ENCODE measurements at places on chromosomes 1 and 21.

DNA sequence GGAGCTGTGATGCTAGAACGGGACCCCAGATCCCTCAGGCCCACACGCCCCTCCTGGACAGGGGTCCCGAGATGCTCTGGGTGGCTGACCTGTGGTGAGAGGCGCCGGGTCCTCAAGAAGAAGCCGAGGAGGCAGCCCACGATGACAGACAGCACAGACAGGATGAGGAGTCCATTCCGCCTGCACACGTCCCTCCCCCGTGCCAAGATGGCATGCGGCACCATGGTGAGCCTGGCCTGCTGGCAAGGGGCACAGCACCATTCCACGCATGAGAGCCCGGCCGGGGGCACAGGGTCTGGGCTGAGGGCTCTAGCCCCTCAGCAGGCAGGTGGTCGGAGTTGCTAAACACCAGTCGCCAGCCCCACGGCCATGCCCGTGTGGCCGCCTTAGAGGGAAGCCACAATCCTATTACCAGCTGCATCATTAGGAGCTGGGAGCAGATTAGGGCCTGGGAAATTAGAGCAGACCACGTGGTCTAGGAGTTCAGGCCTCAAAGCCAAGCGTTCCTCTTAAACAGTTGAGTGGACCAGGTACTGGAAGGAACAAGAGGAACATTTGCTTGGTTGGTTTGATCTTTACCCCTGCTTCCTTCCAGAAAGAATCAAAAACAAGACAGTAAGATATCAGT, at the start of gene SLC1A7:
SLC1A7 (minus strand) TSS at position 413 of the 628 bp plus-strand sequence; CDS start at position 224, 189 bp downstream.
- DNase-seq = no peak

GRCh38 chr21:41432562-41433460, 6.8 kb downstream of the MX1 start:
- no peak for DNase-seq

DNA sequence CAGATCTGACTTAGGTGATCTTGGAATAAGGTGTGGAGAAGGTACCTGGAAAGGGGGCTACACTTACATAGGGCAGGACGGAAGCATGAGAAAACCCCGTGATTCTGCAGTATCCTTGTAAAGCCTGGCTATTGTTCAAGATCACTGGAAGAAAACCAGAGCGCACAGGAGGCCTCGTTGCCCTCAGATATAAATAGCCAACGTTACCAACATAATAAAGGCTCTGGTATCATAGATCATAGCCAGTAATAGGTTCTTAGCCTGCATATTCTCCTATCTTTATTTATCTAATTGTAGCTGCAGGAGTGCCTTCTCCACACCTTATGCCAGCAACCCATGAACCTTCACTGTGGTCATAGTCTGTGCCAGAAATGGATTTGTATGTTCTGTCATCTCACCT, 35.9 kb upstream of the MPZL1 start:
- no peak for DNase-seq

DNA sequence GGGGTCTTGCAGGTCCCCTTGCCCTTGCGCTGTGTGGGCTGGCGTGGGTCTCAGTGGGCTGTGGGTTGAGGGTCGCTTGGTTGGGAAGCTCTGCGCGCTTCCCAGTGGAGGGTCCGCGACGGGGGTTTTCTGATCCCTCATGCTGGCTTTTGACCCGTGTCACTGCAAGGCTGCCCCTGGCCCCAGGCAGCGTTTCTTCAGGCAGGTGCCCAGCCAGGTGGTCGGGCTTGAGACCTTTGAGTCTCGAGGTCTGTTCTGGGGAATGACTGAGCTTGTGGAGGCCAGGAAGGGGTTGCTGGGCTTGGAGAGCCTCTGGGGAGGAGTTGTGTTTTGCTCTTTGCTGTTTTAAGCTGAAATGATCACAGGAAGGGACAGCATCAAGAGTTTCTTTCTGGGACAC, 5.3 kb downstream of the SKI start:
- DNase-seq = no peak

GRCh38 chr1:233514946-233515391, 98.9 kb upstream of the KCNK1 start:
- DNase-seq = no peak

DNA sequence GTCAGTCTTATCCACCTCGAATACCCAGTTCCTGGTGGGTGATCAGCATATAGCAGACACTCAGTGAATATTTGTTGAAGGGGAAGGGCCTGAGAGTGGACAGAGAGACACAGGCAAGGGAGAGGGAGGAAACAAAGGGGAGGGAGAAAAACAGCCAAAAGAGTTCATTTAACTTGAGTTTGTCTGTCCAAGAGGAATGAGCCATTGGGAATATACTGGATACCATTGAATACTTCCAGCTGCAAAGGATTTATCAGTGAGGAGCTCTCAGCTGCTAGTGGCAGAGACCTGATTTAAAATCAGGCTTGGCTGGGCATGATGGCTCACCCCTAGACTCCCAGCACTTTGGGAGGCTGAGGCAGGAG, 11.5 kb upstream of the BGLAP start:
- DNase-seq = no peak

- no peak for DNase-seq
Measured at GRCh38 chr21:44596068-44596725, 3.9 kb upstream of the KRTAP10-6 start.

DNA sequence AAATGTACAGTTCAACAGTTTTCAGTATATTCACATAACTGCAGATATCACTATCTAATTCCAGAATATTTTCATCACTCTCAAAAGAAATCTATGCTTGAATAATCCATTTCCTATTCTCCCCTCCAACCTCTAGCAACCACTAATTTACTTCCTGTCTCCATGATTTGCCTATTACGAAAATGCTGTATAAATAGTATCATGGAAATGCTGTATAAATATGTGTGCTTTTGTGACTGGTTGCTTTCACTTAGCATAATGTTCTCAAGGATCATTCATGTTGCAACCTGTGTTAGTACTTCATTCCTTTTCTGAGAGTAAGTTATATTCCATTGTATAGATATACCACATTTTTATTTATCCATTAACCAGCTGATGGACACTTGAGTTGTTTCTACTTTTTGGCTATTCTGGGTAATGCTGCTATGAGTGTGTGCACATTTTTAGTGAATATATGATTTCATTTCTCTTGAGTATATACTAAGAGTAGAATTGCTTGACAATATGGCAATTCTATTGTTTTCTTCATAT, 115.6 kb downstream of the TNFSF18 start:
- no peak for DNase-seq

DNA sequence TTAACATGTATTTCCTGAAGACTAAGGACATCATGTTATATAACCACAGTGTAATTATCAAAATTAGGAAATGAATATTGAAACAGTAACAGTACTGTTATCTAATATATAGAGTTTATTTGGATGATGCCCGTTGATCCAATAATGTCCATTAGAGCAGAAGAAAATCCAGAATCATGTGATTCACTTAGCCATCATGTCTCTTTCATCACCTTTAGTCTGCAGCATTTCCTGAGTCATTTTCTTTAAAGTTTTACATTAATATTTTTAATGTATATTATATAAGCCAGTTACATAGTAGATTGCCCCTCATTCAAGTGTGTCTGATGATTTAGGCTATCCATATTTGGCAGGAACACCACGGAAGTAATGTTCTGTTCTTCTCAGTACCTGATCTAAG, 28.9 kb downstream of the MPZL1 start:
- DNase-seq = no peak

DNA sequence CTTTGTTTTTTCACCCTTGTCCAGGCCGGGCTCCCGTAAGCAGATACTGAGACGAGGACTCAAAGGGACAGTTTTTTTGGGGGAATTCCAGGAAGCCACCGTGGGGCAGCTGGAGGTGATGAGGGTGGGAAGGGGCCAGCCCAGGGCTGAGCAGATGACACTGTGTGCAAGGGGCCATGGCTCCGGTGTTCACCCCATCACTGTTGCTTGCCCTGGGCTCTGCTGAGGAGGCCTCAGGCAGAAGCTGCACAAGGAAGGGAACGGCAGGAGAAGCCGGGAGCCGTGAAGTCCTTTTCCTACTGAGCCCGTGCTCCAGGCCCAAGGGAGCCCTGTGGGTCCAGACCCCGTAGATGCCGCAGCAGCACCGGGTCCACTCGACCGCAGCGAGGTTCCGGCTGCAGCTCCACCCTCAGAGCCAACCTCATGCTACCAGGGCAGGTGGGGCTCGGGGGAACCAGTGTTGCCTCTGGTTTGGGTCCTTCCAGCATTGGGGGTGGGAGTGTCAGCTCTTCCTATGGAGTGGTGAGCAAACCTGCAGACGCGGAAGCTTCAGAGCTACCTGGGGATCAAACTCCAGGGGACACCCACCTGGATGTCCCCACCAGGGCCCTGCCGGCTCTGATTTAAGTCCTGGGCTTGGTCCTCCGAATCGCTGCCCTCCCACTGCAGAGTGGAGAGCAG, 4.3 kb upstream of the CALML6 start:
- DNase-seq = no peak

GRCh38 chr1:184563308-184563707, 176.5 kb downstream of the C1orf21 start:
- DNase-seq = no peak

- no peak for DNase-seq
Measured at GRCh38 chr1:13901039-13901438, 201.1 kb downstream of the PRDM2 start.

DNA sequence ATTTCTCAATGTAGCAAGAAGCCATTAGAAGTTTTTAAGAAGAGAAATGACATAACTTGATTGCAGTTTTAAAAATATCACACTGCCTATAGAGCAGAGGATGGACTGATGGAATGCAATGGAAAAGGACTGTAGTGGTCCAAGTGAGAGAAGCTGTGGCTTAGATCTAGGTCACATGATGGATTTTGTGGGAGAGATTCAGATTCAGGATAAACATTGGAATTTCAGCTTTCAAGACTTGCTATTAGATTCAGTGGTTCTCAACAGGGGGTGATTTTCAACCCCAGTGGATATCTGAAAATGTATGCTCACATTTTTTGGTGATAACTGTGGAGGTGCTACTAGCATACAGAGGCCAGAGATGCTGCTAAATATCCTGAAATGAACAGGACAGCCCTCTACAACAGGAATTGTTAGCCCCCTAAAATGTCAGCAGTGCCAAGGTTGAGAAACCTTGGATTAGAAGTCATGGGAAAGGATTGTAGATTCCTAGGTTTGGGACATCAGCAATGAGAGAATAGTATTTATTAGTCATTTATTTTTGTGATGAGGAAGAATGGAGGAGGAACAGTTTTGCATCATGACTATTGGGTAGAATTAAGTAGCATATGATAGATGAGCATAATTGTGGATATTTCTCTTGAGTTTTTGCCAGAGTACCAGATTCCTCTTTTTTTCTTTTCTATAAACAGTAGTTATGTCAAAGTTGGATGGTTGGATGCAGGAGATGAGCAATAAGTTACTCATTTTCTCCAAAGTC, 30.1 kb upstream of the KCNK2 start:
- DNase-seq = no peak

DNA sequence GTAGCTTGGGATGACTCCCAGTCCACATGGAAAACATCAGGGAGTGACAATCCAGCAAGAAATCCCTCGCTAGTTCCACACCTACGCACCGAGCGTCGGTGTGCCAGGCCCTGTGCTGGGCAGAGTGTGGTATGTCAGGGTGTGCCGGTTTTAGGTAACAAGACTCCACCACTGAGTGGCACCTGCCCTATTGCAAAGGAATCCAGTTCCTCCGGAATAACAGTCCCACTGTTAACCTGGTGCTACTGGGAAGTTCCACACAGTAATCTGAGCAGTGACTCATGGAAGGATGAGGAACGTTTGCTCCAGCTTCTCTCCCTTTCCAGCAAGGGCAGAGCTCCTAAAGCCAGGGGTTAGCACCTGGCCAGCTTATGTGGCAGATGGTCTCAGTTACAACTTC, 14.3 kb downstream of the RNF207 start:
- no peak for DNase-seq

DNA sequence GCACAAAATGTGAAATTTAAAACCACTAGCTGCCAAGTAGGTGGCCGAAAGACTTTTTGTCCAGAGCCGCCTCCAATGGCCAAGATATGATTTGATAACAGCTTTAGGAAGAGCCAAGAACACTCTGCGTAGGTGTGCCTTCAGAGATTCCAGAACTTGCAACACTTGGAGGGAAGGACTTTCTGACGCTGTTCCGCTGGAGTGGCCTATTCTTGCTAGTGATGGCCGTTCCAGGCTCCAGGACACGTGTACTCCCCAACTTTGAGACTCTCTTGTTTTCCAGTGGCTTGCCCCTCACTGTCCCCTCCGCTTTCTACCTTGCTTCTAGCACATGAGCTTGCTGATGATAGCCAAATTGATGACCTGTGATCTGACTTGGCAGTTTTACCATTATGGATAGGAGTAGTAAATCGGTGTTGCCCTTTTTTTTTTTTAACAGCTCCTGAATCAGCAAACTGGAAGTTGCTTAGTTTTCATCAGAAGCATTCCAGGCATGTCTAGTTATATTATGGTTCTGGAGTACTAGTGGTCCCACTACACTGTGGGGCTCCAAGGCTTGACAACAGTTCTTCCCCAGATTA, 1.0 kb downstream of the PRDX6 start:
- no peak for DNase-seq

DNA sequence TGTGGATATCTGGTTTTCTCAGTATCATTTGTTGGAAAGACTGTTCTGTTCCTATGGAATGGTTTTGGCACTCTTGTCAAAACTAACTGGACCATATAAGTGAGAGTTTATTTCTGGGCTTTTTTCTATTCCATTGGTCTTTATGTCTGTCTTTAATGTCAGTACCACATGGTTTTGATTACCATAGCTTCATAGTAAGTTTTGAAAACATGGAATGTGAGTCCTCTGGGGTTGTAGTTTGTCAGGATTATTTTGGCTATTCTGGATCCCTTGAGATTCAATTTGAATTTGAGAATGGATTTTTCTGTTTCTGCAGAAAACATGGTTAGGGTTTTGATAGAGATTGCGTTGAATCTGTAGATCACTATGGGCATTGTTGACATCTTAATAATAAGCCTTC, 107.9 kb downstream of the ZFYVE9 start:
- no peak for DNase-seq

GRCh38 chr1:56301791-56302190, 277.6 kb downstream of the PLPP3 start:
- no peak for DNase-seq

- no peak for DNase-seq
Measured at GRCh38 chr1:37439349-37439995, 34.9 kb upstream of the ZC3H12A start.

GRCh38 chr1:109296782-109297181, 10.0 kb downstream of the MYBPHL start:
- no peak for DNase-seq

- no peak for DNase-seq
Measured at GRCh38 chr1:21938732-21939538, 1.8 kb upstream of the HSPG2 start.

- DNase-seq = no peak
Measured at GRCh38 chr1:84859866-84860265, 33.1 kb downstream of the LPAR3 start.

DNA sequence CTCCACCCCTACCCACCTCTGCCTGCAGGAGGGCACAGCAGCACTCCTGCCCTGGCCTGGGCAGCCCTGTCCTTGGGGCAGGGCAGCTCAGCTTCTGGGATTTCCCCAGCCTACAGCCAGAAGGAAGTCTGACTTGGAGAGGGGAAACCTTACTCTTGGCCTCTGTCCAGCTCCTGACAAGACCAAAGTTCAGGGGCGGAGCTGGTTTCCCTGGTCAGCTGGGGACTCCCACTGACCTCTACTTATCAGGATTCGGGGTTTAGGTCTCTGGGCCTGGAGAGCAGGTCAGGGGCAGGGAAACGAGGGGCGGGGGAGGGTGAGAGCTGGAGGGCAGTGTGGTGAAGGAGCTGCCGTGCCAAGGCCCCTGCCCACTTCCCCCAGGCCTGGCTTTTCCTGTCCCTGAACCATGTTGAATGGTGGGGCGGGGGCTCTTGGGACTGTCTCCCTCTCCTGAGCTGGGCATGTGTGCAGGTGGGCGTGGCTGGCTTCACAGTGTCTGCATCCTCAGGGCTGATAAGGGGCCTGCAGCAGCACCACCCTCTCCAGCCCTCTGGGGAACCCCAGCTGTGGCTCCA, 16.8 kb upstream of the ETV3 start:
- DNase-seq = no peak

All from activated CD4-positive, alpha-beta T cell treated with anti-CD3 and anti-CD28 coated beads, Interleukin-2, amount 50 U/mL, for 1 hour (primary cell).